Ascending aorta (tissue), 2 donors: ENCODE measurements at places on chromosomes 12 and 14. TPM values are rescaled to one million over a fixed set of nuclear protein-coding genes. Genes with fewer than 3 reads are reported as not detected.

DNA sequence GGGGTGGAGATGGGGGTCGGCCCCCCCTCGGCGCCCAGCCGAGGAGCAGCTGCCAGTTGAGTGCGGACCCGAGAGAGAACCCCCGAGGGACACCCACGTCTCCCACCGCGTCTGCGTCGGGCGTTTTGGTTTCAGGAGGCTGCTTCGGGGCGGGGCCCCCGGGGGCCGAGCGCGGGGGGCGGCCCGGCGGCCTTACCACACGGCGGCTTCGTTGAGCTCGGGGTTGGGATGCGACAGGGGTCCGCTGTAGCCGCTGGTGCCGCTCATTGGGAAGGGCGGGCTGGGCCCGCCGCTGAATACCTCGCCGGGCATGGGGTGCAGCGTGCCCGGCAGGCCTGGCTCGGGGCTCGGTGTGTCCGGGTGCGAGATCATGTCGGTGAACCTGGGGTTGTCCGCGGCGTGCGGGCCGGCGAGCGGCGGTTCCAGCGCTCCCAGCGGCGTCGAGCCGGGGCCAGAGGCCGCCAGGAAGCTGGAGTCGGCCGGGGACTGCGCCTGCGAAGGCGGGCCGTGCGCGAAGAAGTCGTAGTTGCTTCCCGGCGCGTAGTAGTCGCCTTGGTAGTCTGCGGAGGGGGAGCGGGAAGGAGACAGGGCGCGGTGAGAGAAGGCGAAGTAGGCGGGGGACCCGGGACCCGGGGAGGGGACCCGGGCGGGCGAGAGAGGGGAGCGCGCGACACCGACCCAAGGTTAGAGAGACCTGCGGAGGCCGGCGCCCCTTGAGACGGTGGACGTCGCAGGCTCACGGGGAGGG, 8.5 kb downstream of the LHX5 start:
- no peak overlapping the region for H3K27ac ChIP-seq
- DNase-seq = no peak
- H3K4me1 ChIP-seq = peaks cover 27% of the 10 kb centered on the region
- peaks cover 45% of the 10 kb centered on the region for H3K27me3 ChIP-seq

DNA sequence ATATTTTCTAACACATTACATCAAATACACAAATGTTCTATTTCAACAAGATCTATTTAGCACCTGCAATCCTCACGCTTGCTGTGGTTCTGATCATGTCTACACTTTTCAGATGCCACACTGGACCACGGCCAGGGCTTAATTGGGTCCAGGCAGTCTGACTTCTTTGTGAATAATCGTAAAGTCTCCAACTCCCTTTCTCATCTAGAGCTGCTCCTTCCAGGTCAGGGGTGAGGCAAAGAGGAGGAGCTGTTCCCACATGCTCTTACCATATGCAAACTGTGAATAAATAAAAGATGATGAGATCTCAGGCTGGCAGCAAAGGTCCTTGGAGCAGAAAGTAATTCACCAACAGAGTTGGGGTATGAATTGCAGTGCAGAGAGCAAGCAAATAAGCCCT, 316.6 kb downstream of the GLT1D1 start:
- no peaks in the 10 kb centered on the region for H3K36me3 ChIP-seq
- no peak for DNase-seq
- no peaks in the 10 kb centered on the region for H3K27me3 ChIP-seq
- H3K4me1 ChIP-seq = no peaks in the 10 kb centered on the region
- no peak overlapping the region for H3K27ac ChIP-seq
- H3K4me3 ChIP-seq = no peak overlapping the region

- H3K4me1 ChIP-seq = no peaks in the 10 kb centered on the region
- H3K36me3 ChIP-seq = no peaks in the 10 kb centered on the region
- no peaks in the 10 kb centered on the region for H3K27me3 ChIP-seq
- DNase-seq = no peak
- H3K4me3 ChIP-seq = no peak overlapping the region
Measured at GRCh38 chr14:101736071-101736470, 25.4 kb upstream of the PPP2R5C start.

- no peak for DNase-seq
- H3K4me1 ChIP-seq = peaks cover 4% of the 10 kb centered on the region
- H3K27ac ChIP-seq = peak overlapping the region; percentile 91
Measured at GRCh38 chr12:98514982-98515286, 456 bp upstream of the TMPO start.

DNA sequence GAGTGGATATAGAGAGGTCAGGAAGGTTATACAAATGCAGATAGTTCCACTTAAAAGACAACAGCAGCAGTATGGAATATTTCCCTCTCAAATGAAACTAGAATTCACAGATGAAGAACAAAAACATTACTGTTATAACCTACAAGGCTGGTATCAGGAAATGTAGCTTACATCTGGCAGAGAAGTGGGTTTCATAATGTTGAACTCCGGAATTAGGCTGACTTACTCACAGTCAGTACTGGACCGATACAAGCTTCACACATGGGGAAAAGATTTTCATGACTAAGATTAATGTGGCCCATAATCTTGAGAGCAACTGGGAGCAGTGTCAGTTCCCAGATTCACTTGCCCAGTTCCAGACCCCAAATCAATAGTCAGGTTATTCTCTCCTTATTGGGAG, 353.9 kb downstream of the DUSP6 start:
- no peak for DNase-seq
- H3K27me3 ChIP-seq = no peaks in the 10 kb centered on the region
- H3K4me3 ChIP-seq = no peak overlapping the region
- H3K27ac ChIP-seq = no peak overlapping the region

DNA sequence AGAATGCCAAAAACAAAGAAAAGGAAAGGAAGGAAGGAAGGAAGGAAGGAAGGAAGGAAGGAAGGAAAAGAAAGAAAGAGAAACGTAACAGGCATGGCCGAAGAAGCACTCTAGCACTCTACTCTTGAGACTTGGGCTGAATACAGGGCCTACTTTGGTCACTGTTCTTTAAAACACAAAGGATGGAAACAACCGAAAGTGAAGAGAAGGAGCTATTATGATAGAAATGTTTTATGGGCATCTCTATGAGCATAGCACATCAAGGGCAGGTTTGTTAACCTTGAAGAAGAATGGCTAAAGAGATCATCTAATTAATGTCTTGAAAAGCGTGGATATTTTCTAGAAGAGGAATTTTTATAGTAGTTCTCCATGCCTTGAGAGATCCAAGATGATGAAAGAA, 15.9 kb upstream of the OTX2 start:
- no peak for DNase-seq
- no peaks in the 10 kb centered on the region for H3K36me3 ChIP-seq
- no peak overlapping the region for H3K4me3 ChIP-seq
- no peaks in the 10 kb centered on the region for H3K4me1 ChIP-seq

- H3K36me3 ChIP-seq = no peaks in the 10 kb centered on the region
- no peaks in the 10 kb centered on the region for H3K4me1 ChIP-seq
- H3K27ac ChIP-seq = no peak overlapping the region
- no peaks in the 10 kb centered on the region for H3K27me3 ChIP-seq
- DNase-seq = no peak
- no peak overlapping the region for H3K4me3 ChIP-seq
Measured at GRCh38 chr12:66279123-66279712, 23.1 kb upstream of the HELB start.

- H3K27ac ChIP-seq = no peak overlapping the region
- no peaks in the 10 kb centered on the region for H3K36me3 ChIP-seq
- H3K4me3 ChIP-seq = no peak overlapping the region
- no peaks in the 10 kb centered on the region for H3K27me3 ChIP-seq
- DNase-seq = no peak
- H3K4me1 ChIP-seq = no peaks in the 10 kb centered on the region
Measured at GRCh38 chr14:54346257-54346656, 50.5 kb upstream of the CDKN3 start.

- no peaks in the 10 kb centered on the region for H3K27me3 ChIP-seq
- H3K27ac ChIP-seq = peak overlapping the region; percentile 74
- H3K36me3 ChIP-seq = no peaks in the 10 kb centered on the region
- H3K4me1 ChIP-seq = peaks cover 11% of the 10 kb centered on the region
- no peak overlapping the region for H3K4me3 ChIP-seq
Measured at GRCh38 chr14:68780358-68781160, 12.3 kb downstream of the ZFP36L1 start.

GRCh38 chr12:58640314-58640713, 280.0 kb downstream of the LRIG3 start:
- H3K4me1 ChIP-seq = no peaks in the 10 kb centered on the region
- no peak for DNase-seq
- H3K36me3 ChIP-seq = no peaks in the 10 kb centered on the region

- no peaks in the 10 kb centered on the region for H3K27me3 ChIP-seq
- H3K36me3 ChIP-seq = no peaks in the 10 kb centered on the region
- H3K27ac ChIP-seq = no peak overlapping the region
- H3K4me1 ChIP-seq = no peaks in the 10 kb centered on the region
Measured at GRCh38 chr14:58662018-58662417, 24.3 kb downstream of the DACT1 start.

DNA sequence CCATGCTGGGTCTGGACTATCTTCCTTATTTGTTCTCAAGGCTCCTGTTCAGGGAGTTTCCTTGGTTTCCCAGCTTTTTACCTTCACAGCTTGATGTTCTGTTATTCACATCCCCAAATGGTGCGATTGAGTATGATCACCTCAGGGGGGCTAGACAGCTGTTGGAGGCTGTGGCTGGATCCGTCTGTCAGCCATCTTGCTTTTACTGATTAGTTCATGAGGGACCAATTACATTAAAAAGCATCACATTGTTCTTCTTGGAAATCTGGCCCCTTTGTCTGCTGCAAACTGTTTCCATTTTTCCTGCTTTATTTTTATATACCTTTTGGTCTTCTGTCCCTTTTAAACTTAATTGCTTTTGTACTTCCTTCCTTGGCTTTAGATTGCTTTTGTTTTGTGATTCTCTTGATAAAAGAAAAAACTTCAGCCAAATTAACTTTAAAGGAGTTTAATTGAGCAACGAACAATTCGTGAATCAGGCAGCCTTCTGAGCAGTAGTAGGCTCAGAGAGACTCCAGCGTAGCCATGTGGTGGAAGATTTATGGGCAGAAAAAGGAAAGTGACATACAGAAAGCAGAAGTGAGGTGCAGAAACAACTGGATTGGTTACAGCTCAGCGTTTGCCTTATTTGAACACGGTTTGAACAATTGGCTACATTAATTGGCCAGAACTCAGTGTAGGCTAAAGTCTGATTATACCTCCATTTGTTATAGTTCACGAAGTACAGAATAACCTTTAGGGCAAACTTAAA, 208.7 kb downstream of the AEBP2 start:
- no peaks in the 10 kb centered on the region for H3K27me3 ChIP-seq
- peak overlapping the region; percentile 10 for H3K27ac ChIP-seq
- H3K36me3 ChIP-seq = no peaks in the 10 kb centered on the region
- H3K4me3 ChIP-seq = no peak overlapping the region
- DNase-seq = no peak

- H3K27ac ChIP-seq = no peak overlapping the region
- H3K36me3 ChIP-seq = no peaks in the 10 kb centered on the region
- no peak overlapping the region for H3K4me3 ChIP-seq
- H3K27me3 ChIP-seq = no peaks in the 10 kb centered on the region
Measured at GRCh38 chr12:103455020-103455763, 40.6 kb downstream of the C12orf42 start.

DNA sequence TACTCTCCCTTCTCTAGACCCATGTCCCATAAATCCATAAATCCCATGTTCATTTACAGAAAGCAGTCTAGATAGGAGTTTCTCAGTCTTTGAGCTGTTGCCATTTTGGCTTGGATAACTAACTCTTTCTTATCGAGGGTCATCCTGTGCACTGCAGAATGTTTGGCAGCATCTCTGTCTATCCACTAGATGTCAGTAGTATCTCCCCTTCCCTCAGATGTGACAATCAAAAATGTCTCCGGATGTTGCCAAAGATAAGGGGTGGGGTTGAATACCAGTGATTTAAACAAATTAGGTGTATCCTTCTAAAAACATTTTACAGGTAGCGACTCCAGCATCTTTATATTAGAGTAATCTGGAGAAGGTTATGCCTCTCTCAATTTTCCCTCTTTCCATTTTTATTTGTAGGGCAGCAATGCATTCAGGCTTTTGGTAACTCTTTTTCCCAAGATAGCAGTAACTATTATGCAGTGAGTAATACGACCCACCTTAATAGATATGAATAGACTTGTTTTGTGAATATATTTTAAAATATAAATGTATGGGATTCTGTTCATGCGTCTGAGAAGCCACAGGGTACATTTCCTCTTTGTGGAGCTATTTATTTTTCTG, 100.7 kb downstream of the LRRK2 start:
- no peak overlapping the region for H3K4me3 ChIP-seq
- no peak for DNase-seq
- H3K36me3 ChIP-seq = peaks cover 47% of the 10 kb centered on the region
- H3K4me1 ChIP-seq = no peaks in the 10 kb centered on the region
- H3K27me3 ChIP-seq = no peaks in the 10 kb centered on the region
- H3K27ac ChIP-seq = no peak overlapping the region

DNA sequence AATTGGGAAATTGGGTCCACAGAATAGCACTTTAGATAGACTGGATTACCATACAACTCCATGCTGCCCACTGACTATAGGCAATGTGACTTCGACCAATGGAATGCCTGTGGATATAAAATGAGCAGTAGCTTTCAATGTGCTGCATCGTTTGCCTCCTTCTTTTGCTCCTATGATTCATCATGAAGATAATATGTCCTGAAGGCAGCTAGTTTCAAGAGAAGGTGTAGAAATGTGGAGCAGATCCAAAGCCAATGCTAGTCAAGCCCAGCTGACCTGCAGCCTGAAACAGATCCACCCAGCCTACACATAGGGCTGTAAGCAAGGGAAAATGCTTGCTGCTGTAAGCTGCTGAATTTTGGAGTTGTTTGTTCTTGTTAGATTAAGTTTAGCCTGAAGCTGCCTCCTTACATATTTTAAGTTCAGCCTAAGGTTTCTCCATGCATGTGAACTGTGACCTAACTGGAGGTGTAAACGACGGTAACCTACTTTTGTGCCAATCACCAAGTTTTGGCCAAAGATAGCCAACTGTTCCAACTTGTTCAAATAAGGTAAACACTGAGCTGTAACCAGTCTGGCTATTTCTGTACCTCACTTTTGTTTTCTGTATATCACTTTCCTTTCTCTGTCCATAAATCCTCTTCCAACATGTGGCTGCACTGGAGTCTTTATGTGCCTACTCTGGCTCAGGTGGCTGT, 169.1 kb upstream of the AVPR1A start:
- no peak overlapping the region for H3K27ac ChIP-seq
- no peak for DNase-seq
- H3K36me3 ChIP-seq = no peaks in the 10 kb centered on the region
- no peaks in the 10 kb centered on the region for H3K27me3 ChIP-seq

- no peak overlapping the region for H3K4me3 ChIP-seq
- H3K36me3 ChIP-seq = peaks cover 4% of the 10 kb centered on the region
- DNase-seq = no peak
Measured at GRCh38 chr12:6903722-6904121, 900 bp upstream of the LRRC23 start.

GRCh38 chr12:50326590-50327284, 43.4 kb upstream of the LIMA1 start:
- no peak overlapping the region for H3K27ac ChIP-seq
- H3K27me3 ChIP-seq = no peaks in the 10 kb centered on the region
- H3K4me1 ChIP-seq = no peaks in the 10 kb centered on the region
- no peak for DNase-seq

The IL22 gene
- total RNA-seq = not detected

The CRIP1 gene
- 106 TPM for total RNA-seq

The TMEM106C gene
- 120 TPM for total RNA-seq

The MYO1H gene
- total RNA-seq = not detected

The OAS2 gene
- 8.0 TPM for total RNA-seq

The NKX2-1 gene
- not detected for total RNA-seq

The STON2 gene
- total RNA-seq = 54.0 TPM

The OR4K17 gene
- total RNA-seq = not detected

The XRCC3 gene
- total RNA-seq = 9.0 TPM

The G2E3 gene
- total RNA-seq = 20.5 TPM

The FAM90A1 gene
- not detected for total RNA-seq
